ENCODE measurements at places on chromosomes 5 and 9.

- DNase-seq = no peak
Observed at GRCh38 chr5:68347536-68347935, 132.0 kb downstream of the PIK3R1 start.

GRCh38 chr5:157459715-157460599, at the start of gene NIPAL4:
Gene NIPAL4 (plus strand): TSS chr5:157460213. CDS start chr5:157460321, 108 bp downstream.
- no peak for DNase-seq

DNA sequence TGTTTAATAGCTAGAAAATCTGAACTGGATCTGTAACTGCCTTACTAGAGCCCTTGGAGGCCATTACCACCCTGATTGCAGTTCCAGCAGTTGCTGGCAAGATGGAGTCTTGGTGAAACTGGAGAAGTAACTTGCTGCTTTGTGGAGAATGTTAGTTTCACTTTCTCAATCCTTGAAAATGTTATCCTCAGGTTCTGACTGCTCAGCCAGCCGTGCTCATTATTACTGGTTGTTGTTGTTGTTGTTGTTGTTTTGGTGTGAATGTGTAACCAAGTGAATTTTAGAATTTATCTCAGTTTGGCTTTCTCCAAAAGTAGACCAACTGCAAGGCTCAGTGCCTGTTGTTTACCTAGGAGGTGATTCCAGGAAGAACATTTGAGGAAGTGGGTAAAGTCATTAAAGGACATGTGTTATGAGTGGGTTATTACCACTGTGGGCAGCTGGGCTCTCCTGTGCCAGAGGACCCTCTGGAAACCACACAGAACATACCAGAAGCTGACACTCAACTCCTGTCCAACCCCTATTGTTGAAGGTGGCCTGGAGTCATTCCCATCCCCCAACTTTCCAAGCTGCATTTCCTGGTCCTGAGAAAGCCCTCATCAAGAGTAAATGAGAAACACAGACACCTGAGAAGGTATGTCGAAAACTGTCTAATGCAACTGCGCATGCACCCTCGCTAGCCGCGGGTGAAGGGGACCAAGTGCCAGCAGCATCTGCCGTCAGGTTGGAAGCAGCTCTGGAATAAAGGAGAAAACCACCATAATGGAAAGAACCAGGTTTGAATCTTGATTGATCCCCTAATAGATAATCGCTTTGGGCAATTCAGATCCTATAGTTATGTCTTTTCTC, 111.6 kb downstream of the CMYA5 start:
- DNase-seq = no peak

DNA sequence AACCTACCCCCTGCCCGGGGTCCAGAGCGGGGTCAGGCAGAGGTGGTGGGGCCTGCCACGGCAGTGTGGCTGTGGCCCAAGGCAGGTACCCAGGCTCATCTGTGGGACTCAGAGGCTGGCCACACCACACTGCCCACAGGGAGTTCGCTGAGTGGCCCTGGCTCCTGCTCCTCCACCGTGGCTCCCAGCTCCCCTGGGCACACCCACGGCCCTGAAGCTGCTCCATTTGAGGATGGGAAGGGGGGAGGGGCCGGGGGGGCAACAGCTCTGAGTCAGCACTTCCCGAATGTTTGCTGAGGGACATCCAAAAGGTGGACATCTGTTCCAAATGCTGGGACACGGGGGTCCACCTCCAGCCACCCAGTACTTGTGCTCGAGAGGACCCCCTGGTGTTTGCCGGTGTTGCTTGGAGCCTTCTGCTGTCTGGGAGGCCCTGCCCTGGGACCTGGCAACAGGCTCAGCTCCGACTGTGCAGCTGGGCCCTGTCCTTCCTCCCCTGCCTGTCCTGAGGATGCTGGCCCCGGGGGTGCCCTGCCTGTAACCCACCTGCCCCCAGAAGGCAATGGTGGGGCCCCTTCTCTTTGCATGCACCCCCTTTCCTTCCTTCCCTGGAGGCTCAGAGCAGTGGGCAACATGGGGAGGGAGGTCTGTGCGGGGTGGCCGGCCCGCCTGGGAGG, 2.5 kb upstream of the NRARP start:
- no peak for DNase-seq

- DNase-seq = no peak
Observed at GRCh38 chr5:179211068-179211467, 134.2 kb downstream of the ADAMTS2 start.

DNA sequence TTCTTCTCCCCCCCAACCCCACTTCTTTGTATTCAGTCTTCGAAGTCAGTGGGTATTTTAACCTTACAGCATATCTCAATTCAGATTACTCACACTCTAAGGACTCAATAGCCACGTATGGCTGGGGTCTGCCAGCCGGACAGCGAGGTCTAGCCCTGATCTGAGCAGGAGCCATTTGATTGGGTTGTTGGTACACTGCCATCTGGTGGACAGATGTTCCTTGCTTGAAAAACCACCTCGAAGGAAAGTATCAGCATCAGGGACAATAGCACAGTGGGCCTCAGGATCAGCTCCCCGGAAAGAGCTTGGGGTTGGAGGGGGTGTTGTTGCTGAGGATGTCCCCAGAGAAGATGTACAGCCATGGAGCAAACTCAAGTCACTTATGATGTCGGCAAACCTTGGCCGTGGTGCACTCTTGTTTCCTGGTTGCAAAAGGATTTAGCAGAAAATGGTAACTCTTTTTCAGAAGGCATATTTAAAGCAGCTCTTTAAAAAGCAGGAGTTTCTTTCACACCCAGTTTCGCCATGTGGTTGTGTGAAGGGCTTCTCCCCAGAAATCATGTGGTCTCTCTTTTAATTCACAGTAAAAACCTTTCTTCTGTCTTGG, 31.7 kb upstream of the KCNMB1 start:
- DNase-seq = peak; percentile 73

DNA sequence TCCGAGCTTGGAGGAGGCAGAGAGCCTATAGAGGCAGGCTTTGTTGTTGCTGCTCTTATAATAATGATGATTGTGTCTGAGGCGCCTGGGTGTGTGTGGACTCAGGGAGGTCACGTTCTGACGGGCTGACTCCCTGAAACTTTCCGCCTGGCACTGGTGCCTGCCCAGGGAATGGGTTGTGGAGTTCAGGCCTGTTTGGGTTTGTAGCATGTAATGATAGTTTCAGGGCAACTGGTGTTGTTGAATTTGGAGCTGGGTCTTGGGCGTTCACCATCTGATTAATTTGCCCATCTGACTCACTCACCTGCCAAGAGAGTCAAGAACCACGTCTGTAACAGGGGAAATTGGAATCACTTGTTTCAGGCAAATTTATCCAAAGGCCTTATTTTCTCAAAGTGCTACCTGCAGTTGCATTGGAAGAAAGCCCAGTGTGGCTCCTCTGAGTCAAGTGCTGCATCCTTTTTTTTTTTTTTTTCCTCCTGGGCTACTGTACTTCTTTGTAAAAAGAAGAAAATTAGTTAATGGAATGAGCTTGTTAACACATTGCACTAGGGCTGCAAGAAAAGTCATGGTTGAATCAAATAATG, 386.5 kb downstream of the GADD45G start:
- no peak for DNase-seq

- no peak for DNase-seq
Observed at GRCh38 chr5:127353327-127353726, 62.7 kb downstream of the MEGF10 start.

GRCh38 chr9:77128125-77128789, 49.1 kb upstream of the VPS13A start:
- DNase-seq = no peak

GRCh38 chr5:40518485-40518917, 161.2 kb upstream of the PTGER4 start:
- DNase-seq = no peak

DNA sequence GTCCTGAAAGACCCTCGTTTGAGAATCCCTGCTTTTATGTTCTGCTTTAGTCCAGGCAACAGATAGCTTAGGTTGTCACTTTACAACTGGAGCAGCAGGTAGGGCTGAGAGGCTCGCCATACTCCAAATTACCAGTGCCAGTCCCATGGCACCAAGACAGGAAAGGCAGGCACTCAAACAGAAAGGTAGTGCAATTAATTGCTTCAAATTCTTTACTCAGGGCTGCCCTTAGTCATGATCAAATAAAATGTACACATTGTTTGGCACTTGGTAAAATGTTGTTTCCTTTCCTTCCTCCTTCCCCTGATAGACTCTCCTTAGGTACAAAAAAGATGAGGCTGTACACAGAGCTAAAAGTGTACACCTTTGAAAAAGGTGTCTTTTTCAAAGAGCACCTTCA, 115.8 kb upstream of the CCDC152 start:
- DNase-seq = no peak

- DNase-seq = peak; percentile 92
Observed at GRCh38 chr5:172443441-172444109, 10.8 kb downstream of the SH3PXD2B start.

- DNase-seq = no peak
Observed at GRCh38 chr9:27548055-27548741, 18.6 kb upstream of the MOB3B start.

DNA sequence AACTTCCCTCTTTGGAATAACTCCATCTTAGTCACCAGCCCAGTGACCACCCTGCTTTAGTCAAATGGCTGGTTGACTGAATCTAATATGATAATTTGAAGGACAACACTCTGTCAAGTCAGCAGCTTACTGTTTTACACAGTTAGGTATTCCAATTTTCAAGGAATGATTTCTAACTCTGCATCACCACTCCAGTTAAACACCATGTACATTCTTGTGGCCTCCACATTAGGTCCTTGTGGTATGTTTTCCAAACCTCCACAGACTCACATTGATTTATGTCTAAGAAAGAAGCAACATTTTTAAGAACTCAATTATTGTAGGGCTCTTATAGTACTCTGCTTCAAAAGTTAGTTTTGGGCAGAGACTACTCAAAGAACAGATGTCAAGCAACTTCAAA, 110.7 kb downstream of the TLE1 start:
- no peak for DNase-seq

DNA sequence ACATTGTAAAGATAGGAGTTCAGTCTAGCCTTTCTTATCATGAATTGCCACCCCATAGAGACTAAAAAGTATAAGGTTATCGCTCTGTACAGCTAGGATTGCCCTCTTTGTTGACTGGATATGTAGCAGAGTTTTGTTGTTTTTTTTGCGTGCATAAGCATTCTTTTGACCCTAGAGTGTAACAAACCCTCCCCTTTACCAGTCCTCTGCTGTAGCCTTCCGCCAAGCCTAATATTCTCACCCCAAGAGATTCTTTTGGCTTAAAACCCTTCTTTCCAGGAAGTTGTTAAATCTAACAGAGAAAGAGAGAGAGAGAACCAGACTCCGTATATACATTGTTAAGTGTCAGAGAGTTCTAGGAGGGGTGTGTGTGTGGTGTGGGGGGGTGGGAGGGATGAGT, 113.9 kb downstream of the FGF1 start:
- DNase-seq = no peak

GRCh38 chr5:111704452-111705085, 52.4 kb downstream of the NREP start:
- DNase-seq = no peak

DNA sequence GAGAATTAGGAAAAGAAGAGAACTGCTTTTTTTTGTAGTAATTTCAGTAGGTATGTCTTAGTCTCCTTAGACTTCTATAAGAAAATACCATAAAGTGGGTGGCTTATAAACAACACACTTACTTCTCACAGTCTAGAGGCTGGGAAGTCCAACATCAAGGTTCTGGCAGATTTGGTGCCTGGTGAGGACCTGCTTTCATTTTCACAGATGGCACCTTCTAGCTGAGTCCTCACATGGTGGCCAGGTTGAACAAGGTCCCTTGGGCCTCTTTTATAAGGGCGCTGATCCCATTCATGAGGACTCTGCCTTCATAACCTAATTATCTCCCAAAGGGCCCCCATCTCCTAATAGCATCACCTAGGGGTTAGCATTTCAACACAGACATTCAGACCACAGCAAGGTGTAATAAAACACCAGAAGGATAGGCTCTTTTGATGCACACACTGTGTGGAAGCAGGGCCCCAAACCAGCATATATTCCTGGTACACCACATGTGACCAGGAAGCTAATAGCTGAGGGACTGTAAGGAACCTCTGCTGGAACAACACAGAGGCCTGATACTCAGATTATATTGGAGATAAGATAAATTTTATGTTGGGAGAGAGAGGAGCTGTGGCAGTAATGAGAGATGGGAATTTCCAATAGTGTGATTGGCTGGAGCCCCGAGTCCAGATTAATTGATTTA, 384.9 kb downstream of the RAB3C start:
- DNase-seq = no peak

DNA sequence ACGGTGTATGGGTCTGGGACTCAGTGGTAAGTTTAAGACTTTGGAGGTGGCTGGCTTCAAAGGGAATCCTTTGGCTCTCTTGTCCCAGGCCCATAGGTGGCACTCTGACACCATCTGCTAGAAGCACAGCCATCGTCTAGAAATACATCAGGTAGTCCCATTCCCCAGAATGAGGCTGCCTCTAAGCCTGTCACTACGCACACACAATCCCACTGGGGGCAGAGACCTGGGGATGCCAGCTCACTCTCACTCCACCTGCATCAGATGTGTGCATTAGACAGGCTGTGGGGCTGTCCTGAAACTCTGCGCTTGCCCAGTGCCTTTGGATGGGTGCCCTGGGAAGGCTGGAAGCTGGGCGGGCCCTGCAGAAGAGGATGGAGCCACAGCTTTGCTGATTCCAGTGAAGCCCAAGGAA, 127.5 kb upstream of the PANK3 start:
- no peak for DNase-seq

- no peak for DNase-seq
Observed at GRCh38 chr5:76030343-76030742, 52.8 kb upstream of the SV2C start.

DNA sequence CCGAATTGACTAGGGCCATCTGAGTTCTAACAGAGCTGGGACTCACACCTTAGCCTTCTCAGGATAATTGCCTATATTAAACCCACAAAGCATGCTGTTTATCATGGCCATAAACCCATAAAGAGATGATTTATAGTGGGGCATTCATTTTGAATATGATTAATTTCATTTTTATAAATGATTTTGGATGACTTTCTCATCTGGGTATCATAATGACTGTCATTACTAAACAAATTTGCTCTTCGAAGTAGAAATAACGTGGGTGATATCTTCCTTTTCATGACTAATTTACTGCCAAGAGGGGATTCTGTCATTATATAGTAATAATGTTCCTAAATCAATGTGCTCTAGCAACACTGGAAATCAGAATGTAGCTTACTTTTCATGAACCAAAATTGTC, 498.2 kb downstream of the CDH12 start:
- no peak for DNase-seq

- DNase-seq = no peak
Observed at GRCh38 chr9:11194246-11194645, 581.4 kb upstream of the PTPRD start.

- DNase-seq = no peak
Observed at GRCh38 chr5:142152384-142152732, 43.8 kb downstream of the NDFIP1 start.

DNA sequence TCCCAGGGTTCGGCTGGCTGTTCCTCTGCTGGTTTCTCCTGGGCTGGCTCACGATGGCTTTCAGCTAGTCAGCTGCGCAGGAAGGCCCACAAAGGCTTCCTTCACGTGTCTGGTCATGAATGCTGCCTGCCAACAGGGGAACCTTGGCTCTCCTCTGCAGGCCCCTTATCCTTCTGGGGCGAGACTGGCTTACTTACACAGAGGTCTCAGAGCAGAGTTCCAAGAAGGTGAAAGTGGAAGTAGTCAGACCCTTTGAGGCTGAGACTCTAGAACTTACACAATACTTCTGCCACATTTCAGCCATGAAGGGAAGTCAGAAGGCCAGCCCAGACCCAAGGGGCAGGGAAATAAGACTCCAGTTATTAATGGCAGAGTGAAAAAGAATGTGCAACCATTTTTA, 99.5 kb downstream of the LHFPL2 start:
- DNase-seq = no peak

Data from tibial artery (tissue), 4 donors.